Activated CD4-positive, alpha-beta T cell treated with anti-CD3 and anti-CD28 coated beads, Interleukin-2, amount 10 ng/mL, durations not matched to agents 7 days and 5 days (primary cell): ENCODE measurements at places on chromosomes 6 and 20. TPM values are rescaled to one million over a fixed set of nuclear protein-coding genes. Genes with fewer than 3 reads are reported as not detected.

HLA-DMA gene
- 26.8 TPM for total RNA-seq

DNA sequence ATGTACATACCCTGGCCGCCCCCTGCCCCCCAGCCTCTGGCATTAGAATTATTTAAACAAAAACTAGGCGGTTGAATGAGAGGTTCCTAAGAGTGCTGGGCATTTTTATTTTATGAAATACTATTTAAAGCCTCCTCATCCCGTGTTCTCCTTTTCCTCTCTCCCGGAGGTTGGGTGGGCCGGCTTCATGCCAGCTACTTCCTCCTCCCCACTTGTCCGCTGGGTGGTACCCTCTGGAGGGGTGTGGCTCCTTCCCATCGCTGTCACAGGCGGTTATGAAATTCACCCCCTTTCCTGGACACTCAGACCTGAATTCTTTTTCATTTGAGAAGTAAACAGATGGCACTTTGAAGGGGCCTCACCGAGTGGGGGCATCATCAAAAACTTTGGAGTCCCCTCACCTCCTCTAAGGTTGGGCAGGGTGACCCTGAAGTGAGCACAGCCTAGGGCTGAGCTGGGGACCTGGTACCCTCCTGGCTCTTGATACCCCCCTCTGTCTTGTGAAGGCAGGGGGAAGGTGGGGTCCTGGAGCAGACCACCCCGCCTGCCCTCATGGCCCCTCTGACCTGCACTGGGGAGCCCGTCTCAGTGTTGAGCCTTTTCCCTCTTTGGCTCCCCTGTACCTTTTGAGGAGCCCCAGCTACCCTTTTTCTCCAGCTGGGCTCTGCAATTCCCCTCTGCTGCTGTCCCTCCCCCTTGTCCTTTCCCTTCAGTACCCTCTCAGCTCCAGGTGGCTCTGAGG lies 7.6 kb downstream of the CDKN1A start:
- no peak for DNase-seq

- DNase-seq: peak; percentile 47
These were observed 296.5 kb downstream of the THBS2 start for GRCh38 chr6:168956884-168957730.

OR2J2 gene
- not detected for total RNA-seq

KIF13A gene
- total RNA-seq: not detected

PHACTR3 gene
- not detected for total RNA-seq

DNA sequence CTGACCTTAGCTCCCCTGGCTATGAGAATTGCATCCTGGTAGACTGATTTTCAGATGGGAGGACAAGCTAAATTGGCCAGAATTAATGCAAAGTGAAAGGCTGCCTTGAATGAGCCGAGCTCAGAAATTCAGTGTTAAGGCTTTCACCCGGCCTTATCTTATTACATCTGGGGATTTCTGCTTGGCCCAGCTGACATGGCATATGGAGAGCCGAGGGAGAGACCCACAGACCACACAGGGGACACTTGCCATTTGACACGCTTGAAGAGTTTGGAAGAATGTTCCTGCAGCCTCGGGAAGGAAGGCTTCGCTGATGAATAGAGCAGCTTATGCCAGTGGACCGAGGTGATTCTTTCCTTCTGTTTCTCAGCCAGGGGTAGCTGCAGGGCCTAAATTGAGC lies 9.0 kb downstream of the MOCS3 start:
- DNase-seq: no peak

GRCh38 chr6:52162940-52163908 lies 23.0 kb upstream of the IL17A start:
- peak; percentile 17 for DNase-seq

DNA sequence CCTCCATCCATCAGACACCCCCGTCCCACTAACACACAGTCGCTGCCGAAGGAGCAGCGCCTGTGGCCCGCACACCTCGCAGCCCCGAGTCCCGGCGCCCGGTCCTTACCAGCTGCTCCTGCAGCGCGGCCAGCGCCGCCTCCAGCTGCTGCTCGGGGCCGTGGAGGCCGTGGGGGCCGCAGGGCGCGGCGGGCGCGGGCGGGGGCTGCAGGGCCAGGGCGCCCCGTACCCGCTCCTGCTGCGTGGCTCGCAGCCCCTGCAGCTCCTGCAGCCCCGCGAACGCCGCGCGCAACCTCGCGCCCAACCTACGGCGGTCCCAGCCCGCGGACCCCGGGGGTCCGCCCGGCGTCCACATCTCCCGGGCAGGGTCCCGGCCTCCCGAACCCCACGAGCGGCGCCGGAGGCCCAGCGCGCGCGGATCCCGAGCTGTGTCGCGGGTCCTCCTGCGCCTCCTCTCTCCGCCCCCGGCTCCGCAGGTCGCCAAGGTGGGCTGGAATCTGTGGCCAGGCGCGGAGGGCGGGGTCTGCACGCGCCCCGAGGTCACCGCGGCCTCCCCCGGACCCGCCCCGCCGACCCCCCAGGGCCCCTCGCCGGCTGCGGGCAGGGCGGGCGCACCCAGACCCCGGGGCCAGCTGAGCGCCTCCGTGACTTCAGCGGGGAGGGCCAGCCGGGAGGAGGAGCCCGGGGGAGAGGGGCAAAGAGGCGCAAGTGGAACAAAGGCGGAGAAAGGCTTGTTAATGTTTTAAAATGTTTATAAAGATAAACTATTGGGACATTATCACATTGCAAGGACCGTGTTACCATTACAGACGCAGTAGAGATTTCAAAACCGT lies at the start of gene DACT2:
Gene DACT2, minus strand, starts transcription at position 499 of the 833 bp plus-strand sequence. Its CDS starts 144 bp downstream, at position 355.
- no peak for DNase-seq

GRCh38 chr20:34271956-34272355 lies 30.7 kb downstream of the ASIP start:
- no peak for DNase-seq
